ENCODE measurements at places on chromosomes 12 and 14. TPM values are rescaled to one million over a fixed set of nuclear protein-coding genes. Genes with fewer than 3 reads are reported as not detected.

ISCA2 gene
- 31.4 TPM for total RNA-seq

- DNase-seq = no peak
These were observed 8.2 kb downstream of the PHC1 start for GRCh38 chr12:8922544-8922943.

DNA sequence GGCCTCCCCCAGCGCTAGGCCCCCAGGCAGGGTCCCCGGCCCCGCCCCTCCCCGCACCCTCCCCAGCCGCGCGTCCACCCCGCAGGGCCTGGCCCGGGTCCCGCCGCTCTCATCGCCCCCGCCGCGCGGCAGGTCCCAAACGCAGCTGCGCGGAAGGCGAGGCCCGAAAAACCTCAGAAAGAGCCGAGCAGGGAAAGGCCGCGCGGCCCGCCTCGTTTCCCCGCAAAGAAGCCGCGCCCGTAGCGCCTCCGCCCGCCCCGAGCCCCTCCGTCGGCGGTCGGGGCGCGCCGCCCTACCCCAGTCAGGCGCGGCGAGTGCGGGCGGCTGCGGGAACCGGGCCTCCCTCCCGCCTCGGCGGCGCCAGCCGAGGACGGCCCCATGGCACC lies 324 bp downstream of the POLE start:
- DNase-seq = no peak

DNA sequence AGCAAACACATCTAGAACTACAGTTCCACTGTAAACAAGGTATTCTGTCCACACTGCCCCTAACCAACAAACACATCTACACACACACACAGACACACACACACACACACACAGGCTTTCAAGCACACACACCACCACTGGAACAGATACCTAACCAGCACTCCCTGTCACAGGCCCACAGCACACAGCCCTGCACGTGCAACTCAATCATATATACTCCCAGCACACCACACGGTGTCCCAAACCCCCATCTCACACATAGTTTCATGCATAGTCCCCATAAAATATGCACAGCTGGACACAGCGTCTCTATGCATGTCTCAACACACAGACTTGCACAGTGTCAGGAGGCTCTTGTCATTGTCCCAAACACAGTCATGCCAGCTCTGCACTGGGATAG lies 27.6 kb downstream of the KRT8 start:
- DNase-seq = no peak

DNA sequence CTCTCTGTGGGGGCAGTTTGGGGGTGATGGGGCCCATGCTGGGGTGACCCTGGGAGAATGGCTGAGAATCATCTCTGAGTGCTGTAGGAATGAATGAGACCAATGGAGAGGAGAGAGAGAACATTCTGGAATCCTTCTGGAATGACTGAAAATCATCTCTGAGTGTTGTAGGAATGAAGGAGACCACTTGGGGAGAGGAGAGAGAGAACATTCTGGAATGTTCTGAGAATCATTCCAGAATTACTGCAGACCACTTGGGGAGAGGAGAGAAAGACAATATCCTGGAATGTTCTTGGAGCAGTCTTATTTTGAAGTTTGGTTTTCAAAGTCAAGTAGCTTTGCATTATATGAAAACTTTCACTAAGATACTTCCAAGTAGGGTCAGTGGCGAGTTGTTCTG lies 64.3 kb downstream of the ZNF664 start:
- no peak for DNase-seq

DNA sequence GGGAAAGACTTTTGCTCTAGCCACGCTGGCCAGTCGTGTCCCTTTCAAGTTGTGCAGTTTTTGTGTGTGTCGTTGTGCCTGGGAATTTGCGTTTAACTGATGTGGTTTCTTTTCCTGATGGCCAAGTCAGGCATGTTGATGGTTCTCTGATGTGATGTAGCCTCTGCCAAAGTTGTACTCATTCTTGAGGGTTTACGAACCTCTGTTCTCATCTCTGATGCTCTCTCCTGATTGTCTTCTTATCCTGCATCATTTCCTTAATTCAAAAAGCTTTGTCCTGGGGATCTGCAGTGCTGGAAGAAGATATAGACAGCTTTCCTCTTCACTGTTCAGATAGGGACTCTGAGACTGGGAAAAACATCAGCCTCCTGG lies 25.4 kb downstream of the CD9 start:
- no peak for DNase-seq

- DNase-seq = no peak
These were observed 17.7 kb upstream of the C1S start for GRCh38 chr12:7042842-7043241.

DNA sequence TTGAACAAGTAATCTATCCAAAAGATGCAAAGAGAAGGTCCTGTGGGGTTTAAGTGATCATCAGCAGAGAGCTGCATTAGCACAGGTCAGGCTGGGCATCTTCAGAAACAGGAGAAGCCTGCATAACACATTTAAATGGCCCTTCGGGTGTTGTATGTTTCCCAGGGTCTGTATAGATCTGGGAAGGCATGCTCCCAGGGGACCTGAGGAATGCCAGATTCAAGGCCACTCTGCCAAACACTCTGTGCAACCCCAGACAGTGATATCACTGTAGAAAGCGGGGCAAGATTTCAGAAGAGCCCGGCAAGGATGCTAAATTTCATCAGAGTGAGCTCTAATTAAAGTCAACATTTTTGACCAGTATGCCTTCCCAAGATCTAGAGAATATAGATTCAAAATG lies 92.9 kb downstream of the ARMH4 start:
- DNase-seq = no peak

DNA sequence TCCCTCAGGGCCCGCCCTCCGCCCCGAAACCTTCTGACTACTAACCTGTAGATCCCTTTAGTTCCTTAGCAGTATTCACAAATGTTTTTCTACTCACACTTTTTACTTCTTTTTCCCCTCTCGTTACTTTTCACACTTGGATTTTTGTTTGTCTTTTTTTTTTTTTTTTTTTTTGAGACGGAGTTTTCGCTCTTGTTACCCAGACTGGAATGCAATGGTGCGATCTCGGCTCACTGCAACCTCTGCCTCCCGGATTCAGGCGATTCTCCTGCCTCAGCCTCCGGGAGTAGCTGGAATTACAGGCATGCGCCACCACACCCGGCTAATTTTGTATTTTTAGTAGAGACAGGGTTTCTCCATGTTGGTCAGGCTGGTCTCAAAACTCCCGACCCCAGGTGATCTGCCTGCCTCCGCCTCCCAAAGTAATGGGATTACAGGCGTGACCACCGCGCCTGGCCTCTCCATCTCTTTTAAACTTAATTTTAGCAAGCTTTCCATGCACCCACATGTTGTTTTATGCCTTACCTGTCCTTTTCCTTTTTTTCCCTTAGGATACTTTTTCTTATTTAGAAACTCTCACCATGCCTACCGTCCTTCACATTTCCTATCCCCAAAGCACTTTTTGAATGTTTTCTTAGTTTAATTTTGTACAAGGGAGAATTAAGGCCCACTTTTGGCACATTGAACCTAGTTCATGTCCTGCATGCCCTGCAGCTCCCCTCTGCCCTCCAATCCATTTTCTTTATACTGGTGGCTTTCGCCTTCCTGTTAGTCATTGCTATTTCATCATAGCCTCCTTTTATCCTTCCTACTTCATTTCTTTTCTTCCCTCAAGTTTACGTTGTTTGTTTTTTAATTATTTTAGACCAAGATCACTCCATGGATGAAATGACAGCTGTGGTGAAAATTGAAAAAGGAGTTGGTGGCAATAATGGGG lies 1.1 kb downstream of the SP1 start:
- peak; percentile 27 for DNase-seq
